ENCODE measurements at places on chromosomes 11 and 22.

GRCh38 chr11:32952421-32952820 lies 59.8 kb downstream of the QSER1 start:
- no peak for DNase-seq

DNA sequence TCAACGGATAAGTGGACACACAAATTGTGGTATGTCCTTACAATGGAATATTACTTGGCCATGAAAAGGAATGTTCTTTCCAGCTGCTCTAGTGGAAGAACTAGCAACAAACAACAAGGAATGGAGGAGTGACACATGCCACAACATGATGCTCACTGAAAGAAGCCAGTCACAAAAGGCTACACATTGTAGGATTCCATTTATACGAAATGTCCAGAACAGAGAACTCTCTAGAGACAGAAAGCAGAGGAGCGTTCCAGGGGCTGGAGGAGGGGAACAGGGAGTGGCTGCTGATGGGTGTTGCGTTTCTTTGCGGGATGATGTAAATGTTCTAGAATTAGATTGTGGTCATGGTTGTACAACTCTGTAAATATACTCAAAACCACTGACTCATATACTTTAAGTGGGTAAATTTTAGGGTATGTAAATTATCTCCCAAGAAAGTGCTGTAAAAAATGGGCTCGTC lies 32.4 kb upstream of the PDGFB start:
- DNase-seq: no peak

DNA sequence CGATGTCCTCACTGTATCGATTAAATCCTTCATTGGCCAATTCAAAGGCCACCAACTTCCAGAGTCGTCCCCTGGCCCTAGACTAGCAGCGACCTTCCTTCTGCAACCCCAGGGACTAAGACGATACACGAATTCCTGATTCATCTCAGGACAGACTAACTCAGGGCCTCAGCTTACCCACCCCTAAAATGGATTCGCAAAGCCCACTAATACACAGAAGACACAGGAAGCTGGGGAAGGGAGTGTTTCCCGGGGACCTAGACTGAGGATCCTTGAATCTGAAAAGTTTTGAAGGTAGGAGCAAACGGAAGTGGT lies 509 bp downstream of the LAMTOR1 start:
- DNase-seq: no peak

GRCh38 chr11:35617687-35618496 lies at the start of gene FJX1:
Gene FJX1, plus strand, starts transcription at chr11:35618460. Its CDS starts 177 bp downstream, at chr11:35618637.
- DNase-seq: no peak

- no peak for DNase-seq
Measured at GRCh38 chr11:105189581-105189980, 50.0 kb upstream of the CARD18 start.

- no peak for DNase-seq
Measured at GRCh38 chr22:27971926-27972325, 52.9 kb upstream of the PITPNB start.

GRCh38 chr11:45523760-45524159 lies 141.7 kb downstream of the CHST1 start:
- no peak for DNase-seq

- DNase-seq: no peak
Measured at GRCh38 chr11:94295534-94295933, 8.8 kb upstream of the IZUMO1R start.

- DNase-seq: no peak
Measured at GRCh38 chr11:78907636-78908035, 333.0 kb upstream of the NARS2 start.

DNA sequence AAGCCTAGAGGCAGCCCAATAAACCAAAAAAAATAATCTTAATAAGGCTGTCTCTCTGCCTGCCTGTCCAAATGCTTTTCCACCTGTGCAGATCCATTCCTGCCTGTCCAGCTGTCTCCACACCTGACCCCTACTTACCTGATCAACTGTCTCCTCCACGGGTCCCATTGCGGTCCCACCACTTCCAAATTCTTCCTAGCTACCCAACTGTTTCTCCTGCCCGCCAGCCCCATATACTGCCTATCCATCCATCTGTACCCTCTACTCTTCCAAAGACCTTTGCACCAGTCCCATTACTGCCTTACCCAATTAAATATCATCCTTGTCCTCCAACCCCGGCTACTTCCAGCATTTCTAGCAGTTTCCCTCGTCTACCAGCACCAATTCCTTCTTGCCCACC lies 39.4 kb upstream of the ANGPTL5 start:
- no peak for DNase-seq

DNA sequence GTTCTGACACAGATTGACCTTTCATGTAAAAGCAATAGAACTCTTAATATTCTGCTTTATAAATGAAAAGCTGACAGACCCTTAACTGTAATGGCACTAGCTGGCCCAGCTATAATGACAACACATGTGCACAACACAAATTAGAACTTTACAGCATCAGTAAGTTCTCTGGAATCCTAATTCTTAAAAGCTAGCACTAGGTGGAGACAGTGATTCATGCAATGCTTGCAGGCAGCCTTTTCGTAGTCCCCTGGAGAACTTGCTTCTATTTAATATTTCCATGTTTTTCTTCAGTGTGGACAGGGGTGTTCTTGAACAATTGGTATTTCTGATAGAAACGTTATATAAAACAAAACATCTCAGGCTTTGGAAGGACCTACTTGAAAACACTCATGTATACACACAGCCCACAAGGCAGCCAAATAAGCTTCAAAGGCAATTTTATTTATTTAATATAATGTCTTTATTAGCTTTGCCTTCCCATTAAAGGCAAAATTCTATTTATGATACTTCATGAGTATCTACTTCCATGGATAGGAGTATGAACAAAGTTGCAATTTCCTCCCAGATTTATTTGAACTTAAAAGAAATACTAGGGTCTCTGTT lies 374.3 kb upstream of the MPPED2 start:
- DNase-seq: no peak

DNA sequence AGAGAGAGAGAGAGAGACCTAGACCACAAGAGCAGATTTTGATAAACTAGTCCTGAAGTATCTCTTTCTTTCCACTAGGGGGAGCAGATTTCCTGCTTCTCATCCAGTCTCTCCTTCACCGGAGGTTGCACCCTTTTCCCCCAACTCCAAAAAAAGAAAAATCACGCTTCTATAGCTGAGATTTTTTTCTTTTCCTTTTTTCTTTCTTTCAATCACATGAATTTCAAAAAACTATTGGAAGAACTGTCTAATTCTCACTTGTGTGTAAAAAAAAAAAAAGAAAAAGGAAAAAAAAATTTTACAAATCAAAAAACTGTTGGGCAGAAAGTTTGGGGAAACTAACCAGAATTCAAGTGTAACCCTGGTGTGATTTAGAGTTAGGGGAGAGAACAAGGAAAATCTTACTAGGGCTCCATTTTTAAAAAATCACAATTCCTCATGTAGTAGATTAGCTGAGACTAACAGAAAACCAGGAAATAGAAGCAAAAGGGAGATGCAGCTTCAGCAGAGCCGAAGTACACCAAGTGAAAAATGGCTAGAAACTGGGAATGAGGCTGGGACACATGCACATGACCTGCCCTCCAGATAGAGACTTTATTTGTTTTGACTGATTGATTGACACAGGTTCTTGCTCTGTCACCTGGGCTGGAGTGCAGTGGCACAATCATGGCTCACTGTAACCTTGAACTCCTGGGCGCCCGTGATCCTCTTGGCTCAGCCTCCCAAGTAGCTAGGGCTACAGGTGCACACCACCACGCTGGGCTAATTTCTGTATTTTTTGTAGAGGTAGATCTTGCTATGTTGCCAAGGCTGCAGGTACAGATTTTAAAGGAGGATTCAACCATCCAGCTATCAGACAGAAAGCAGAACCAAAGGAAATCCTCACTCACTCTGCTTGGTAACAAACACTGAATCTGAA lies 27.1 kb downstream of the SDHD start:
- DNase-seq: peak; percentile 60

- no peak for DNase-seq
Measured at GRCh38 chr22:19962909-19963806, 21.5 kb upstream of the TXNRD2 start.

DNA sequence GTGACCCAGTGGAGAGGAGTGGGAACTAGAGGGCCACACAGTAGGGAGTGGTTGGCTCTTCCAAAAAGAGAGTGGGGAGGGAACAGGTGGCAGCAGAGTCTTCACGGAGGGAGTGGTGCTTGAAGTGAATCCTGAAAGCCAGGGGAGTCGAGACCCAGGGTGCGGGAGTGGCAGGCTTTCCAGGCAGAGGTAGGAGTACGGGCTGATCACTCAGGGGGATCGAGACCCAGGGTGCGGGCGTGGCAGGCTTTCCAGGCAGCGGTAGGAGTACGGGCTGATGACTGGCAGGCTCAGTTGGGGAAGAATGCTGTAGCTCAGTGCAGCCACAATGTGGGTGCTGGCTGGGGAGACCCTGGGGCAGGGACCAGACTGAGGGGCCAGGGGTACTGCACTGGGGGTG lies 148.2 kb downstream of the TBC1D22A start:
- no peak for DNase-seq
